Stimulated activated CD8-positive, alpha-beta memory T cell treated with anti-CD3 and anti-CD28 coated beads, Interleukin-4, amount 100 ng/mL, for 4 hours (primary cell): ENCODE measurements at places on chromosomes 12 and 14.

DNA sequence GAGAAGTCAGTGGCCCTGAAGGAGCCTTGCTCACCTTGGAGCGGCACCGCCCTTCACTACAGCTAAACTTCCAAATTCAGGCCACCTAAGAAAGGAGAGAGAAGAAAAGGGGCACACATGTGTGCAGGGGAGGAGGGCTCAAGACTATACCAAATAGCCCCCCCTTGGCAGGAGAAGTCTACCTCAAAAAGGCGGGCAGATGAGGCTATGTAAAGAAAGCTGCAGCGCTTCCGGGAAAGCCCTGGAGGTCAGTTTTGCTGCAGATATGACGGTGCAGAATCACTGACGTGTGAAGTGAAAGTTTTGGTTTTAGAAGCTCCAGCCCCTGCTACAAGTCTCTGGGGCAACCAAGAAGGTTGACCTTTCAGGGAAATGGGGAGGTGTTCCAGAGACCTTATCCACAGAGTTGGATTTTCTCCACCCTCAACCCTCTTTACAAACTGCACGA, 48.2 kb upstream of the PNMA1 start:
- DNase-seq, result no peak

GRCh38 chr12:124698211-124698997, 131.0 kb upstream of the NCOR2 start:
- no peak for DNase-seq

GRCh38 chr14:40842816-40843215, 763.9 kb upstream of the LRFN5 start:
- DNase-seq, result no peak

- no peak for DNase-seq
These were observed 122.5 kb upstream of the MAX start for GRCh38 chr14:65224799-65225198.

DNA sequence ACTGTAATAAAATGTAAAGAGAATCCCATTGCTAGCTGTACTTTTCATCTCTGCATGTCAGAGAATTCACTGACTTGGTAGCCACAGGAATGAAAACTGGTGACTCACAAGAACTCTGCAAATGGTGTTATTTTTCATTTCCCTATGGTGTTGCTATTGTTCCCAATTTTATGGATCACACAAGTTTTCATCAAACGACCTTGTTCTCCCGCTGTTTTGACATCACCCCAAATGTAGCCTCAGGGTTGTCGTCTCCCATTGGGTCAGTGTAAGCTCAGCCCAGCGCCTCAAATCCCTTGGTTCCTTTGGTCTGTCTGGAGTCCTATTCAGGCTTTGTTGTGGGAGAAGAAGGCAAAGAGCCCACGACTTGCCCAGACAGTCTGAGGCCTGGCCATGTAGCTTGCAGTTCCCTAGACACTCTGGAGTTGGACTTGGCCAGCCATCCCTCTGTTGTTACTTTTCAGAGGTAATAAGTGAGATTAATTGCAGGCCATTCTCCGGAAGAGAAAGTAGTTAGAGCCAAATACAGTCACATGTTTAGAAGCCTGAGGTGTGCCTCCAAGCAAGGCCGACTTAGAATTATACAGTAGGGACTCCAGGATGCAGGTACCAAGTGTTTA, 159.2 kb downstream of the TGFB3 start:
- no peak for DNase-seq

GRCh38 chr14:47252802-47253201, 422.6 kb downstream of the MDGA2 start:
- no peak for DNase-seq

- DNase-seq, result no peak
These were observed 2.1 kb downstream of the SUSD6 start for GRCh38 chr14:69613312-69614073.

GRCh38 chr12:105659355-105660075, 329.0 kb downstream of the C12orf75 start:
- no peak for DNase-seq

- no peak for DNase-seq
These were observed 52.3 kb downstream of the PLEKHA5 start for GRCh38 chr12:19181666-19182426.

- no peak for DNase-seq
These were observed 11.7 kb downstream of the PTHLH start for GRCh38 chr12:27960821-27961220.

DNA sequence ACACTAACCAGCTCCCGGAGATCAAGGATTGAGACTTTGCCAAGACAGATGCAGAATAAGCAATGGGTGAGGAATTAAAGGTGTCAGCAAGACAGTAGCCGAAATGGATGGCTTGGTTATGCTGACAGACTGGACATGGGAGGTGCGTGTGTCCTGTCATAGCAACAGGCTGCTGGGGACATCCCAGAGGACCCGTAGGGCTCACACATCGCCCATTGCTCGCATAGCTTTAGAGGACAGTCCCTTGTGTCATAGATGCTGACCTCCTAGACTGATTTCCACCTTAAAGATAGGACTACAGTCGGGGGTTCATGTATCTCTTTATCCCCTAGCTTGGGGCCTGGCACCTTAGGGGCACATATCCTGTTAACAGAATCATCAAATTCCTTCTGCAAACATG, 324.5 kb downstream of the MED13L start:
- DNase-seq, result no peak

DNA sequence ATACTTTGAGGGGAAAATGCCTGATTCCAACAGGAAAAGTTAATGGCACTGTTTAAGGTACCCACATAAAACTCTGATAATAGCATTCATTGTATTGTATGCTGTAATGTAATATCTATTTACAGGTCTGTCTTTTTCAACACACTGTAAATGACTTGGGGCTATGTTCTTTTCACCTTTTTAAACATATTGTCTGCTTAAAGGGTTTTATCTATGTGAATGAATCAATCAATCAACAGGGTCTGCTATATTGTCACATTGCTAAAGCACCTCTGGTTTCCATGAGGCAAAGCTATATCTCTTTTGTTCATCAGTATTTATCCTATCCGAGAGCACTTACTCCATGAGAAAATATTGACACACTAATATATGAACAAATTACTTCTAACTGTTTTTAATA, 288.0 kb downstream of the SLC6A15 start:
- no peak for DNase-seq

GRCh38 chr14:84927096-84927827, 602.7 kb upstream of the FLRT2 start:
- no peak for DNase-seq

DNA sequence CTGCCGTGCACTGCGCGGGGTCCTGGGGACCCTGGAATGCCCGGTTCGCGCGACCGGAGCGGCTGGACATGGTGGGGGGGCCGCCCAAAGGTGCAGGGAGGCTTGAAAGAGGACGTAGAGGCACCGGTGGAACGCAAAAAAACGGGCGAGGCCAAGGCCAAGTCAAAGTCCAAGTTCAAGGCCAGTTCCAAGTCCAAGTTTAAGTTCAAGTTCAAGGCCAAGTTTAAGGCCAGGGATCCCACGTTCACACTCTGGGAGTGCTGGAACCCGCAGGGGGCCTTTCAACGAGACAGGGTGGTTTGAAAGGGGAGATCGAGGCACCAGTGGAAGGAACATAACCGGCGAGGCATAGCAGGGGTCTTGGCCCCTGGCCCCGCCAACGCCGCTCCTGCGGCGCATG, 317.6 kb downstream of the ALG10 start:
- no peak for DNase-seq

GRCh38 chr12:8475508-8476203, 19.9 kb downstream of the CLEC6A start:
- DNase-seq, result no peak

GRCh38 chr14:35747379-35747778, 61.7 kb downstream of the RALGAPA1 start:
- DNase-seq, result no peak

DNA sequence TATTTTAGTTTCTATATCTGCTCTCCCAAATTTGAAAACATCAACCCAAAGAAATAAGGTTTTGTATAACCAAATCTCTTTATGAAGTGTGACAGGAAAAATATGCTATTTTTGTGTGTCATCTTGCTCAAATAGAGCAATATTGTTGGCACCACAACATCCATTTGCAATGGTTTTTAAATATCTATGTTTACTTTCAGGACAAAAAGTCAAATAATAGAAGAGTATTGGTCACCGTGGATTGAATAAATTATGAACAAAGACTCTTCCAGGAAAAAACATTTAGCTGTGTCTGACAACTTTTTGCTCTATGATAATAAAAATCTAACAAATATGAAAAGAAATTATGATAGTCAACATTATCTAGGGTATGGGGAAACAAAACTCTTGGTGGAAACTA, 439.2 kb downstream of the BTG1 start:
- no peak for DNase-seq

GRCh38 chr12:103105971-103106597, 148.6 kb downstream of the ASCL1 start:
- no peak for DNase-seq

DNA sequence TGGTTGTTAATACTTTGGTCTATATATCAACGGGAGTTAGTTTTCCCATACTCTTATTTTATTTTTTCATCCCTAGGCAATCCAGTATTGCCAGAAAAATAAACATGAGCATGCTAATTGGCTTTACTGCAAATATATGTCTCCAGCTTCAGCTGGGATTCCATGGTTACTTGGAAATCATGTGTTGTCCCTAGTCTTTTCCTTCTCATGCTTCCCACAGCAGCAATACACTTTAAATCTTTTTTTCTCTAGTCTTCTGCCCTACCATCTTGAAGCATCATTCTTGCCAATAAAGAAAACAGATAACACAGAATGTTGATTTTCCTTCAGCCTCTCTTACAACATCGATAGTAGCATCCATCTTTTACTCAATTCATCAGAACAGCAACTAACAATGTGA, 60.2 kb downstream of the SLC2A13 start:
- no peak for DNase-seq

DNA sequence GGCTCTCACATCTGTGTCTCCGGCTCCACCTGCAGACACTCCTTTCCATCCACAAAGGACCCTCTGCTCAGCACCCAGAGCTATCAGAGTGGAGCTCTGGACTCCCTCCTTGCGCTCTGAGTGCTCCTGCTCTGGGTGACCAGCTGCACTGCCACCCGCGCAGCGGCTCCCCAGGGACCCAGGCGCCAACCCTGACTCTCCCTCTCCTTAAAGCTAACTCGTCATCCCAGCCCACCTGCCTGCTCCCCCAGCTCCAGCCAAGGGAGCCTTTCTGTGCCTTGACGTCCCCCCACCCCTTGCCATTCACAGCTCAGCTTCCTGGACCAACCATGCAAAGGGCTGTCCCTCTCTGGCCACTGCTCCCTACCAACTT, 99.0 kb downstream of the SETD3 start:
- DNase-seq, result no peak

- DNase-seq, result no peak
These were observed 972 bp upstream of the DDX47 start for GRCh38 chr12:12812174-12812573.

DNA sequence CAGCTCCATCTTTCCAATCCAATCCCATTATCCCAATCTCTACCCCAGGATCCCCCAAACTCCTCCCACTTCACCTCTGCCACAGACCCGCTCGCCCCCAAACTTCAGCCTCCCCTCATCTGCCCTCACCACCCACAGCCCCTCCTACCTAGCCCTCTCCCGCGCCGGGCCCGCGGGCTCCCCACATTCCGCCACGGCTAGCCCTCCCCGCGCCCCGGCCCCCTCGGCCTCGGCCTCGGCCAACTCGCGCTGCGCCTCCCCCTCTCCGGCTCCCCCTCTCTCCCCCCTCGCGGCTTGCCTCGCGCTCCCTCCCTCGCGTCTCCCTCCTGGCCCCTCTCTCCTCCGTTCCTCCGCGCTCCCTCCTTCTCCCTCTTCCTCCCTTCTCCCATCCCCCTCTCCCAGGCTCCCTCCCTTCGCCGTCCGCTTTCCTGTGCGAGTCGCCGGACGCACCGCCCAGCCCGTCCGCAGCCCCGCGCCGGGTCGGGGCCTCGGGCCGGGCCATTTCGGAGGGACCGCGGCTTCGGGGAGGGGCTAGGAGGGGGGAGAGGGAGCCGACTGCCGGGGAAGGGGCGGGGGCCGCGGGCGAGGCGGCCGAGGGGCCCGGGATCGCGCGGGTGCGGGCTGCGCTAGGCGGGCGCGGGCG, at the start of gene ATN1:
ATN1 (plus strand) TSS at position 581 of the 643 bp plus-strand sequence. CDS start 6,043 bp downstream, outside the sequence.
- peak; percentile 22 for DNase-seq

- DNase-seq, result no peak
These were observed 35.4 kb upstream of the LTA4H start for GRCh38 chr12:96070670-96071279.

- DNase-seq, result no peak
These were observed 36.2 kb downstream of the SYNE3 start for GRCh38 chr14:95480109-95480886.

- no peak for DNase-seq
These were observed 372.3 kb downstream of the RPL10L start for GRCh38 chr14:46279327-46279726.

DNA sequence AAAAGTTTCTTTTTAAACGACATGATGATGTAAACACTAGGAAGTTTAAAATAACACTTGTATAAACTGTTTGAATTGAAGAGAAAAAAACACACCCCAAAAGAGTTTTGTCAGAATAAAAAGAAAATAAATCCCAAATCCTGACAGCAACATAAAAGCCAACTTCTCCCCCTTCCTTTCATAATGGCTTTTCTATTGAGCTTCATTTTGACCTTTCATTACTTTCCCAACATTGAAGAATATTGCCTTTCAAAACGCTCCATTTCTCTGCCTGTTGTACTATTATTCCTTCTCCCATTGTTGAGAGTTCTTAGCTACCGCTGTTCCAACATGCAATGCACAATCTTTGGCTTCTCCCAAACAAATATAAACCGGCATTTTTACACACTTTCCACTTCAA, 448.5 kb downstream of the BCAT1 start:
- no peak for DNase-seq

DNA sequence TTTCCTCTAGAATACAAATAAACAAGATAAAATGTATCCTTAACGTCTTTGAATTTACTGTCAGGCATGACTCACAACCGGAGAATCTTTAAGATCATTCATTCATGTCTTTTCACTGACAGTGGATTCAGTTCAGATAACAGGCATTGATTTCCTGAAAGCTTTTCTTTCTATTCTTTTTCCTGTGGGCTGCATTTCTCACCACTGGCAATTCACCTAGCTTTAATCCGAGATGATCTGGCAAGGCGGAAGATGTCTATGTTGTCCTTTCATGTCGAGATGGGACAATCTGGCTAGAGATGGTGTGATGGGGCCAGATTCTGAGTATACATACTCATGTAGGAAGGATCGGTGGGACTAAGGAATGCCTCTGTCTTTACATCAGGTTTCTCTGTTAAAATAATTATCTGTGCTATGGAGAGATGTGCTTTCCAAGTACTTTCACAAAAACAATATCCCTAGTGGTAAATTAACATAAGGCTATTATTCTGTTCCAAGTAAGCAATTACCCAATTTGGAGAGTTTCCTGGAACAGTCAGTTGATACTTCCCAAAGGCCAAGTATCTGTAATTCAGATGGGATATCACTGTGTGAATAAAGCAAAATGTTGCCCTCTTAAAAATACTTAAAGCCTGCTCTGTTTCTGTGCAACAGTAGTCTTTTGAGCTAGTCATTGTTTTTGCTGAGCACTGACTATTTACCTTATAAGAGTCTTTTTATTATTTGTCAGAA, 17.8 kb downstream of the ACSS3 start:
- no peak for DNase-seq

GRCh38 chr12:1502831-1503230, 91.5 kb downstream of the FBXL14 start:
- DNase-seq, result no peak
